ENCODE measurements at places on chromosomes 12 and 14. TPM values are rescaled to one million over a fixed set of nuclear protein-coding genes. Genes with fewer than 3 reads are reported as not detected.

DNA sequence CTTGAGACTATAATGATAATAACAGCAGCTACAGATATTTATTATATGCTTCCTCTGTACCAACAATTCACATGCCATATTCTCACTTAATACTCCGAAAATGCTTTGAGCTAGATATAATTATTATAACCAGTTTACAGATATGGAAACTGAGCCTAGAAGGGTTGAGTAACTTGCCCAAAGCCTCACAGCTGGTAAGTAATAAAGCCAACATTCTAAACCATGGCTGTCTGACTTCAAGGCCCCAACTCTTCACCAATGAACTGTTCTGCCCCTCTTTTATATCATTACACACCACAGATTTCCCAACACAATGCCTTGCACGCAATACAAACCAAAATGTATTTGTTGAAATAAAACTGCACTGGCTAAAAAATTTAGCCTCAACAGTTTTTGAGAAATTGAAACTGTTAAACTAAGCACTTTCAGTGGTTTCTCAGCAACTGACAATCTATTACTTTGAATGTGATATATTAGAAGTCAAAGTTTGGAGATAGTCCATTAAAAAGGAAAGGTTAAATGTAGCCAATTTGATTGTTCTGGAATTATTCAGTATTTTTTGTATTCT lies 222.5 kb upstream of the ARHGAP5 start:
- no peak overlapping the region for H3K4me3 ChIP-seq
- DNase-seq, result no peak
- H3K27me3 ChIP-seq, result no peaks in the 10 kb centered on the region

DNA sequence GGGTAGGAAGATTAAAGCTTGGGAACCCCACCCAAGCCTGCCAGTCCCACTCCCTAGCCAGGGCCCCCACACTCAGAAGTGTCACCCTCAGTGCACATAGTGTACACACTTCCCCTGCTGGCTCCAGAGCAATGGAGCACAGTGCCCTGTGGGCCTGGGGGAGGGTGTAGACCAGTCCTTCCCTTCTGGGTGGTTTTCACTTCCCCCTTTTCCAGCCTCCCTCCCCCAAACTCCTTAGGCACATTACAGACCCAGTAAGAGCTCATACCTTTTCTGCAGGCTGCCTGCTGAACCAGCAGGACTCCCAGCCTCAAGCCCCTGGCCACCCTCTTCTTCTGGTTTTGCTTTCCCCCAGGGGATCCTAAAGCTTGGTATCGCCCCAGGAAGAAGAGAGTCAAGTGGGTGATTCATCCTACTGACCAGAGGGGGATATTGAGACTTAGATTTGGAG lies at the start of gene ZNF385A:
Gene ZNF385A, minus strand, starts transcription at position 143 of the 451 bp plus-strand sequence. CDS start 219 bp downstream, outside the sequence.
- peaks cover 12% of the 10 kb centered on the region for H3K4me1 ChIP-seq
- peak within 1 kb of the TSS; percentile 88 for H3K27ac ChIP-seq
- no peak for DNase-seq
- no peaks in the 10 kb centered on the region for H3K27me3 ChIP-seq

- no peaks in the 10 kb centered on the region for H3K4me1 ChIP-seq
- H3K4me3 ChIP-seq, result no peak overlapping the region
- H3K27me3 ChIP-seq, result 0 out of 2 replicates have a peak, but pooled peaks cover 5% of the 10 kb centered on the region
- no peak overlapping the region for H3K27ac ChIP-seq
- DNase-seq, result no peak
- no peaks in the 10 kb centered on the region for H3K36me3 ChIP-seq
Measured at GRCh38 chr14:88975043-88975830, 150.8 kb downstream of the TTC8 start.

DNA sequence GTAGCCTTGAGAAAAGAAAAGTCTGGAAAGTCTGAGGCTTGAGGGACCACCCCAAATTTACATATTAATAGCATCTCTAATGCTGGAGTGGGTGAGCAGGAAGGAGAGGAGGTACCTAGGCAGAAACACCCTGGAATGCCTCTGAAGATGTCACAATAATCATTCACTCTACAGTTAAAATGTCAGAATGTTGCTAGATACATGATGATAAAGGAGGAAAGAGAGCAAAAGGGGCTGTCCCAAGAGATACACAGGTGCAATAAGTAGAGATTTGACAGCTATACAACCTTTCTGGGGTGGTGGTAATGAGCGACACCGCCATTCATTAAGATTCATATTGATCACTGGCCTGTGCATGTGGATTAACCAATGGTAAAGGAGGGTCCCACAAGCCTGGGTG lies 540.5 kb upstream of the FBXO33 start:
- no peak overlapping the region for H3K27ac ChIP-seq
- DNase-seq, result no peak

DNA sequence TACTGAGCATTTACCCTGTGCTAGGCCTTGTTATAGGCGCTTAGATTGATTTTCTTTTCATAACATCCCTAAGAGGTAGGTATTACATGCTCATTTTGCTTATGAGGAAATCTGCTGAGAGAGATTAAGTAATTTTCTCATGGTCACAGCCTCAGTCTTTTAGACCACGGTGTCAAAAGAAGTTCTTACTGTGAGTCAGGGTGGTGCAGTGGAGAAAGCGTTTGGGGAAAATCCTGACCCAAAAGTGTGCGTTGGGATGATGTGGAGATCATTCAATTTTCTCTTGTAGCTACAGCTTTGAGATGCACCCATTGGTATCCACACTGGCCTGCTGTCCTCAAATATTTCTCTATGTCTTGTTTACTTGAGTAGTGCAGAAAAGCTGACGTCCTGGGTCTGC lies 8.2 kb downstream of the ANG start:
- no peaks in the 10 kb centered on the region for H3K27me3 ChIP-seq
- no peak for DNase-seq
- no peak overlapping the region for H3K4me3 ChIP-seq

DNA sequence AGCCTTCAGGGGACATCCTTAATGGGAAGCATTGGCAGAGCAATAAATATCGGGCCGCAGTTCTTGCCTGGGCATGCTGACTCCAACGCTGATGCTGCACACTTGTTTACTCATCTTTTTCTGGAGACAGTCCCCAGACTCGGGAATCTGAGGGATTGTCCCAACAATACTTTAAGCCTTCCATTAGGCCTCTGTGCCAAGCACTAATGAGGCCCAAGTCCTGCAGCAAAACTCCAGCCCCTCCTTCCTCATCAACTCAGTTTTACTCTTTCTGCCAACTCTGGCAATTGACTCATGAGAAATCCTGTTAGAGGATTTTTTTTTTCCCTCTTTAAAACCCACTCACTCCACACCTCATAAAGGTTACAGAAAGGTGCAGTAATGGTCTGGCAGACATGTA lies 233.4 kb upstream of the PELI2 start:
- H3K36me3 ChIP-seq, result no peaks in the 10 kb centered on the region
- H3K27me3 ChIP-seq, result peaks cover under 1% of the 10 kb centered on the region
- DNase-seq, result peak; percentile 18
- peaks cover 5% of the 10 kb centered on the region for H3K4me1 ChIP-seq
- H3K4me3 ChIP-seq, result no peak overlapping the region
- H3K27ac ChIP-seq, result no peak overlapping the region

DNA sequence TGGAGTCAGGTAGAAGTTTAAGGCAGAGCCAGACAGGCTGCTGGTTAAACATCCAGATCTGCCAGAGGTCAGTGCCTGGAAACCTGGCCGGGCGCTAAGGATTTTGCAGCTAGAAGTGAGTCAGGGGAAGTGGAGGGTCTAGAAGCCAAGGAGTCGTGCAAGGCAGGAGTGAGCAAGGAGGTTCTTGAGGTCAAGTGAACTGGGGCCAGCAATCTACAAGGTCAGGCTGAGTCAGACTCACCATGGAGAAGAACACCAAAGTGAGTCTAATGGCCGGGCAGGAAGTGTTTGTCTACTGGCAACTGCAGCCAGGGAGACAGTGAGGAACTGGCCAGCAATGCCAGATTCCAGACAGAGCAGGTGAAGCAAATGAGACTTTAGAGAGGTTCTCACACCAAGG lies 628.2 kb downstream of the ETNK1 start:
- DNase-seq, result no peak
- H3K4me3 ChIP-seq, result no peak overlapping the region
- no peaks in the 10 kb centered on the region for H3K36me3 ChIP-seq
- no peaks in the 10 kb centered on the region for H3K27me3 ChIP-seq

KRT83 gene
- total RNA-seq, result not detected

LRRC10 gene
- not detected for total RNA-seq
